ENCODE measurements at places on chromosomes 3 and 15.

DNA sequence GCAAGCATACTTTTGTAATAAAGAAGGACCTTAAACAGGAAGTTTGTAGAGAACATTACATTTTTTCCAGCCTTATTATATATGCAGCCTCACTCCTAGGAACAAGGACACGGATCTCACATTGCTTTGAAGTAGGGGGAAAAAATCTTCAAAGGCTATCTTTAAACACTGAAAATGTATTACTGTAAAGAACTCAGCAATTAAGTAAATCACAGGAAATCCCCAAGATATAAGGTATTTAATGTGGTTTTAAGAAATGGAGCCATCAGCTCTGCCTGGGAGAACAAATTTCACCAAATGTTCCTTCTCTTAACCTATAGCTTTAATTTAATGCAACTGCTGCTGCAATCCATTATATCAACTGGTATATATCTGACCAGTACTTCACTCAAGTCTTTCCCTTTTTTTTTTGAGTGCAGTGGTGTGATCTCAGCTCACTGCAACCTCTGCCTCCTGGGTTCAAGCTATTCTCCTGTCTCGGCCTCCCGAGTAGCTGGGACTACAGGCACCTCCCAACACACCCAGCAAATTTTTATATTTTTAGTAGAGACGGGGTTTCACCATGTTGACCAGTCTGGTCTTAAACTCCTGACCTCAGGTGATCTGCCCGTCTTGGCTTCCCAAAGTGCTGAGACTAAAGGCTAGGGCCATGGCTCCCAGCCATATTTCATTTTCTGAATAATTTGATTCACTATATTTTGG, 2.8 kb downstream of the BTLA start:
- DNase-seq = no peak

GRCh38 chr15:40104865-40105516, 3.7 kb downstream of the BMF start:
- peak; percentile 90 for DNase-seq

DNA sequence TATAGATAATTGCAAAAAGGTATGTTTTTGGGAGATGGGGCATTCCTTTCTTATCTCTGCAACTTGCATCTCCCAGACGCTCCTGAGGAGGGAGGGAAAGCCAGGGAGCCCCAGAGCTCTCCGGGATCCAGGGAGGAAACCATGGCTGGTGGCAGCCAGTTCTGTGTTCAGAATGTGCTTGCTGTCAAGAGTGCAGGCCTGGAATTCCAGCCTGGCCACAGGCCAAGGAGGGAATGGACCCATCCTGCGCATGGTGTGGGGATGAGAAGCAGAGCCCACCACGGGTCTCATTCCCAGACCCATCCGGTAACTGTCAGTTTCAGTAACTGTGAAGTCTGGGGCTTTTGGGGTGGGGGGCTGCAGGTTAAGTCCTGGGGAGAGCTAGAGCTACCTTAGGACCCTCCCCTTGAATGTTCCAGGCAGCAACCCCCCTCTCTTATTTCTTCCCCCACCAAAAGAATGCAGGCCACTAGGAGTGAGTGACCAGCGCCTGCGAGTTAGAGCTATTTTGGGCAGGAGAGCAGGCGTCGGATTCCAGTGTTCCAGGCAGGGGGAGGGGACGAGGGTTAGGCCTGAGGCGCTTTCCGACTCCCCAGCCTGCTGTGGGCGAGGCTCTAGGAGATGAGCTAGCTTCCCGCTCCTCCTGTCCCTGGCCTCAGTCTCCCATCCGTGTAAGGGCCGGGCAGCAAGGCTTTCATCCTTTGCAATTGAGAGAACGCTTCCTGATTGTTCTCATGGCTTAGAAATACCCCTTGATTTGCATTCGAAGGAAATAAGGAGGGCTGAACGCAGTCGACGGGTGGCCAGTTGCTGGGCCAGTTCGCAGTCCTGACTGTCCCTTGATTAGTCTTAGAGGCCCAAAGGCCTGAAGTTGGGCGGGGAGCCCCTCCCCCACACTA, 781 bp upstream of the DAG1 start:
- DNase-seq = peak; percentile 67

DNA sequence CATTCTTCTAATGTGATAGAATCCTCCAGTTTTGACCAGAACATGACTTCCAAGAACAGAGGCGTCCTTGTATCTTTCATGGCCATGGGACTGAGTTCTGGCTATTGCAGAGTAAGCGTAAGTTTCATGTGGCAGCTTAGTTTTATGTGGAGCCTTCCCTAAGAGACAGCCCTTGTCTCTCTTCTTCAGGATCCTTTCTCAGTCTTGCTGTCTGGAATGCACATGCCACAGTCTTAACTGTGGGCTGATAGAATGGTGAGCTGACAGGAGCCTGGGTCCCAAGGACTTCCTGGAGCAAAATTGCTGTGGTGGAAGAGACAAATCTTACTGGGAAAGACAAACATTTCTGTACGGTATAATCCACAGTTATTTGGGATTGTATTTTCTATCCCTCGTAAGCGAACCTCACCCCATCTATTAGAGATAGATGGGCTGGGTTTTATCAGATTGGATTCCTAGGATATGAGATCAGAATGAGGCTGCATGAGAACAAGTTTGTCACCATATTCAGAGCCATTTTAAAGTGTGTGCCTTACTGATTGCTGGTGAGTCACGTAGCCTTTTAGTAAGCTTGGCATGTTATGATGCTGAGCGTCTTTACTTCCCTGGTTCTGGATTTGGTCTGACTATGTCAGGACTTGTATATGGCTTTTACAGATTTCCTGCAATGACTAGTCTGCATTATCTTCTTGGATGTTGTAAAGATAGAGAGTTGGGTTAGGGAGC, 32.8 kb downstream of the CDIN1 start:
- no peak for DNase-seq

DNA sequence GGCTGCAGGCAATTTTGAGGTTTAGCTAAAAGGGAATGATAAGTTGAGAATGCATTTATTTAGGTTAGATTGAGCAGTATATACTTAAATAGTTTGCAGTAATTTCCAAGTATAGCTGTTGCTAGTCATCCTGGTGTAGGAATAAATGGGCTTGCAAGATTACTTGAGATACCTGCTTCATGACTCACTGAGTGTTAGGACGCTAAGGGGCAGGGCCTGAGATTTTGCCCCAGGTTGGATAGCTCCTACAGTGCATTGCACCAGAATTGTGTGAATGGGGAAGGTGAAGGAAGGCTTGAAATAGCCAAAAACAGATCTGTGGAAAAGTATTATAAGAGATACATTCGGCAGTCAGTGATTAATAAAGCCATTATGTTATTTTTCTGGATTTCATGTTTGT, 72.8 kb downstream of the KCNH8 start:
- no peak for DNase-seq

- no peak for DNase-seq
These were observed 26.6 kb downstream of the CLDN18 start for GRCh38 chr3:138036572-138036971.

GRCh38 chr15:59303633-59304032, 69.0 kb downstream of the MYO1E start:
- DNase-seq = no peak

GRCh38 chr3:136291302-136291701, 41.2 kb downstream of the PCCB start:
- DNase-seq = no peak

DNA sequence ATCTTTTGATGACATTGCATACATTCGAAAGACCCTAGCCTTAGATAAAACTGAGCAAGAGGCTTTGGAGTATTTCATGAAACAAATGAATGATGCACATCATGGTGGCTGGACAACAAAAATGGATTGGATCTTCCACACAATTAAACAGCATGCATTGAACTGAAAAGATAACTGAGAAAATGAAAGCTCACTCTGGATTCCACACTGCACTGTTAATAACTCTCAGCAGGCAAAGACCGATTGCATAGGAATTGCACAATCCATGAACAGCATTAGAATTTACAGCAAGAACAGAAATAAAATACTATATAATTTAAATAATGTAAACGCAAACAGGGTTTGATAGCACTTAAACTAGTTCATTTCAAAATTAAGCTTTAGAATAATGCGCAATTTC, 16.7 kb downstream of the KCNMB3 start:
- no peak for DNase-seq

DNA sequence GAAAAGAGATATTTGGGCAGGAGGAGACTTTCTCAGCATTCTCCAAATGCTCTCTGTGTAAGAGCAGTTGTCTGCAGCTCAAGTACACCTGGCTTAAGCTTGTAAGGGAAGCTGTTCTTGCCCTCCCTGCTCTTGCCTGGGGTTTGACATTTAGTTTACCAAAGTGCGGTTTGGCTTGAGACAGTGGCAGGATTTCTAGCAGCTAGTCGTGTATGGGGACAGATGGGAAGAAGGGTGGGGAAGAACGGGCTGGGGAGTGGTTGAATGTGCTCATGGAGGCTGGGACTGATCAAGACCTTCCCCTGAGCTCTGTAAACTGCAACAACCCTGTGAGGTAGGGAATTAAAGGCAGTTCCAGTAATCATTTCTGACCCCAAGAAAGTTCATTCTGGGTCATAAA, 39.8 kb downstream of the SQOR start:
- no peak for DNase-seq

DNA sequence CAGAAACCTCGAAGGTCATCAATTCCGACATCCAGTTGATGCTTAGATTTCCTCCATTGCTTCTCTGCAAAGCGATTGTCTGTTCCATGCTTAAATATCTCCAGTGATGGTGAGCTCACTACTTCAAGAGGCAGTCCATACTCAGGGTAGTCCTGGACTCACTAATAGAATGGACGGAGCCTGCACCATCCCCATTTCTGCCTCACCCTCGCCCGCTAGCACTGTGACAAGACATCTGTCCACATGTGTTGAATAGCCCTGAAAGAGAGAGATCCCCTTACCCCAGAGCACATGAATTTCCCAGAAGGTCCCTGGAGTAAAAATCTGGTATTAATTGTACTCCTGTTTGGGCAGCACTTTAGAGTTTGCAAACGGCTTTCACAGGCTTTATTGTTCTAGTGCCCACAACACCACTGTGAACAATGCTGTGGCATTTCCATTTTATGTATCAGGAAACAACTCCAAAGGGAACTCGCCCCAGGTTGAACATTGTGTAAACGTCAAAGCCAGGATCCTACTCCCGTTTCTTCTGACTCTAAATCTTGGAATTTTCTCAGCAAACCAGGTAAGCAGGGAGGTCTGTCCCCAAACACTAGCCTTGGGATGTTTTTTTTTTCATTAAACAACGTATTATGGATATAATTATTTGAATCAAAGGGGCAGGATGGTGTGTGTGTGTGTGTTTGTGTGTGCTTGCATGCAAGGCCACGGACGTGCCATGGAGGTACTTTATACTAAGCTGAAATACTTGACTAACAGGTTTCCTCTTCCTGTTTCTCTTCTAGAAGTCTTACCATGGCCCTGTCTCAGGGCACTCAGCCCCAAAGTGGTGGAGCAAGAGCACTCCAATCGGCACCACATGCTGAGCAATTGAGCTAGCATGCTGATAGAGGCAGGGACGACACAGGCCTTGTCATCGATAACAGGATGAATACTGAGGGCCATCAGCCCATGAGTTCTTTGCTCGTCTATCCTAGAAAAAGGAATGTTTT, 198.3 kb downstream of the OPA1 start:
- DNase-seq = peak; percentile 95

- no peak for DNase-seq
These were observed 2.5 kb upstream of the CNTN4 start for GRCh38 chr3:2096216-2096615.

GRCh38 chr3:45807681-45808540, 11.6 kb upstream of the SLC6A20 start:
- DNase-seq = peak; percentile 41

- peak; percentile 92 for DNase-seq
These were observed 43.0 kb upstream of the TLE3 start for GRCh38 chr15:70140543-70141375.

DNA sequence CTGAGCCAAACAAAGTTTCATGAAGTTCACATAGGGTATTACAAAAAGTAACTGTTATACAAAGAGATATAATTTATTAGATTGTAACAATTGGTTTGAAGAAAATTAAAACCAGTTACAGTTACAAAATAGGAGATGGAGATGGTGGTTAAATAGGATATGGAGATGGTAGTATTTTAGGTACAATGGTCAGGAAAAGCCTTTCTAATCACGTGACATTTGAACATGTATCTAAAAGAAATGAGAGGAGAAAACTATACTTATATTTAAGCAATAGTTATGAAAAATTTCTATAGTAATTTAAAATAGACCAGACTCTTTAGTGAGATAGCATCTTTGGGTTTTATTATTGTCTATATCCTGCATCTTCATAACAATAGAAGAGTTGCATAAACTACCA, 312.9 kb downstream of the RBMS3 start:
- DNase-seq = no peak

DNA sequence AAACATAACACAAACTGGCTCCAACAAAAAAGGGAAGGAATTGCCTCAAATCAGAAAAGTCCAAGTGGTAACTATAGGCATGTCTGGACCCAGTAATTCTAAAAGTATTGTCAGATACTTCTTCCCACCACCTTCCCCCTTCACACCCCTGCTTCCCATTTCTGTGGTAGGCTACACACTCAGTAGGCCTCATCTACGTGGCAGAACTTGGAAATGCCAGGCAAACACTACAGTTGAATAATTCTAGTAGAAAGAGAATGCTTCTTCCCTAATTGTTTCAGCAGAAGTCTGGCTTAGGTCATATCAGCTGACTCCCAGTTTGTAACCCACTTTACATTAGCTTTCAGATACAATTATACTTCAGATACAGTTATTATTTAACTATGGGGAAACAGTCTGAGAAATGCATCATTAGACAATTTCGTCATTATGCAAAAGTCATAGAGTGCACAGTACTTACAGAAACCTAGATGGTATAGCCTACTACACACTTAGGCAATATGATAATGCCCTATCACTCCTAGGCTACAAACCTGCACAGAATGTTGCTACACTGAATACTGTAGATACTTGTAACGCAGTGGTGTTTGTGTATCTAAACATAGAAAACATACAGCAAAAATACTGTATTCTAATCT, 6.4 kb downstream of the SETMAR start:
- no peak for DNase-seq

- no peak for DNase-seq
These were observed 43.6 kb upstream of the PLCL2 start for GRCh38 chr3:16841041-16841753.

DNA sequence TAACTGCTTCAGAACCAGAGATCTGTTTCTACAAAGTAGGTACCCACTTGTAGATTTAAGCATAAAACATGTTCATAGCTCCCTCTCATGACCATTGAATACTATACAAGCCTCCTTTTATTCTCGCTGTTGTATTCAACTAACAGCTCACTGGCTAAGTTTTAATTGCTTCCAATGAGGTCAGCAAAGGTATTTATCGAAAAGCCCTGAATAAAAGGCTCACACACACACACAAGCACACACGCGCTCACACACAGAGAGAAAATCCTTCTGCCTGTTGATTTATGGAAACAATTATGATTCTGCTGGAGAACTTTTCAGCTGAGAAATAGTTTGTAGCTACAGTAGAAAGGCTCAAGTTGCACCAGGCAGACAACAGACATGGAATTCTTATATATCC, at the start of gene FGF7:
FGF7 (plus strand) TSS at position 222 of the 400 bp plus-strand sequence. CDS start 1,056 bp downstream, outside the sequence.
- DNase-seq = peak; percentile 10

DNA sequence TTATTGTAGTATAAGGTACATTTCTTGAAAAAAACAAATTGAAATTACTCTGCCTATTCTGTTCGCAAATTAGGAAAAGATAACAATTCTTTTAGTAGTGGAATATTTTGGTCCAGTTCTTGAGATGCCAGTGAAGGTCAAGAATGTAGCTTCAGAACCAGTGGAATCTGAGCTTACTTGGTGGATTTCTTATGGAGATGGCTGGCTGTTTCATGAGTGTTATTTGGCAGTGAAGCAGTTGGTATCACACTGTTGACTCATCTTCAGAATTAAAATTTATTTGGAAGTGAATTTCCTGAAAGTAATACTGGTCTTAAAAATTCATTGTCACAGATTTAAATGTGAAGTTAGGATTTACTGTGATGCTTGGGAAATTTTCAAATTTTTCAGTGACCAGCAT, 19.1 kb downstream of the RNF13 start:
- DNase-seq = no peak

Measured in DMS53 (cell line).